Upper lobe of left lung (tissue), 6 donors: ENCODE measurements at places on chromosomes 2 and 18.

DNA sequence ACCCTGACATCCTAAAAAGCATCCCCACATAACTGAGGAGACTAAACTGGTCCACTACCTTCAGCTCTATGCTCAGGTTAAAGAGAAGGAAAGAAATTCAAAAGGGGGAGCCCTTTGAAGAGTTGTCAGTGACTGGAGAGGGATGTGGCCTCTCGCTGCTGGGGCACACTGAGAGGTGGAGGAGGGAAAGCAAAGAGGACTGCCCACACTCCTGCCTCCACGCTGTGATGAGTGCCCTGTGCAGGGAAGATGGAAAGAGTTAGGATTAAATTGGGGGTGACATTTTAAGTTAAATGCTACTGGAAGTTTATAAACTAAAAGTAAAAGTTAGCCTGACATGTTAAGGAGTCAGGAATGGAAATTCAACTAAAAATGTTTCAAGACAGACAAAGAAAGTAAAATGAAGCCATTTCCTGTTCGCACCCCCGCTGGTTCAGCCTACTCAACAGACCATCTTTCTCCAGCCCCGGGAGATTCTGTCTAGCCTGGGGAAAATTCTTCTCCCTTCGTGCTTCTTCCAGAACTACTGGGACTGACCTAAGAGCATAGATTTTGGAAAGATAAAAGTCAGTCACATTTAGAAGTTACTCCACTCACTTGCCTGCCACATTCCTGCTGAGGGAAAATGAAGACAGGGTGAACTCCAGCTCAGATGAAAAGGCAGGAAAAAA, 17.8 kb upstream of the INO80C start:
- no peak overlapping the region for H3K27ac ChIP-seq
- no peaks in the 10 kb centered on the region for H3K4me1 ChIP-seq
- H3K4me3 ChIP-seq: no peak overlapping the region
- no peak for DNase-seq

GRCh38 chr2:160730296-160730995, 236.8 kb upstream of the RBMS1 start:
- no peak for DNase-seq
- no peaks in the 10 kb centered on the region for H3K36me3 ChIP-seq
- no peak overlapping the region for H3K4me3 ChIP-seq
- H3K27me3 ChIP-seq: no peaks in the 10 kb centered on the region

DNA sequence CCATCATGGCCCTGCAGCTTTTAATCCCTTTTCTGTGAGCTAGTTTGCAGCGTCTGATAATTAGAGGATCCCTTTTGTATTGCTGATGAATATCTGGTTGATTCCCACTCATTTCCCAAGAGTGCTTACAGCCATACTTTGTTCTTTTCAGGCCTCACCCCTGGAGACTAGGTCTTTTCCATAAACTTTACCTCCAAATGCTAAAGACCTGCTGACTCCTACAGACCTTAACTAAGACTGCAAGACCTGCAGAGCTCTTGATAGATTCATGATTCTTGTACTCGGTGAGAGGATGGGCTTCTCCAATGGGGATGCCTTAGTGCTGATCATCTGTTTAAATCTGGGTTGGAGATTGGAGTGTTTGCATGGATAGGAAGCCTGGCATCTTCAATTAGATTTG, 33.1 kb upstream of the DYNAP start:
- no peak for DNase-seq
- H3K27me3 ChIP-seq: no peaks in the 10 kb centered on the region
- no peaks in the 10 kb centered on the region for H3K4me1 ChIP-seq
- H3K36me3 ChIP-seq: no peaks in the 10 kb centered on the region
- no peak overlapping the region for H3K4me3 ChIP-seq
- no peak overlapping the region for H3K27ac ChIP-seq

DNA sequence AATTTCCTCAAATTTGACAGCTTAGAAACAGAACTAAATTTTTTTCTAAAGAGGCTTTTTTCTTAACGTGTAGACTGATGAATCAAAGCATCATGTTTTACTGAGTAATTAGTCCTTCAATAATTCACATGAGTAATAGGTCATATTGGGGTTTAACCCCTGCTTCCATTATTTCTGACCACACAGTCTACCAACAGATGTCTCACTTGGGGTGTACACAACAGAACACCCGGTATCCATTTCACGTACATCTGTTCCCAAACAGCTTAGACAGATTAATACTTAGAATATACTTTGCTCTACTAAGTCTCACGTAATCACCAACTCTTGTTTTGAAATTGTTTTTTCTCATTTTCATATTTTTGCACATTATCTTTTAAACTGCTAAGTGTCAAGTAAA, 14.8 kb downstream of the CERKL start:
- H3K36me3 ChIP-seq: no peaks in the 10 kb centered on the region
- H3K27ac ChIP-seq: no peak overlapping the region
- no peak for DNase-seq
- no peaks in the 10 kb centered on the region for H3K4me1 ChIP-seq

DNA sequence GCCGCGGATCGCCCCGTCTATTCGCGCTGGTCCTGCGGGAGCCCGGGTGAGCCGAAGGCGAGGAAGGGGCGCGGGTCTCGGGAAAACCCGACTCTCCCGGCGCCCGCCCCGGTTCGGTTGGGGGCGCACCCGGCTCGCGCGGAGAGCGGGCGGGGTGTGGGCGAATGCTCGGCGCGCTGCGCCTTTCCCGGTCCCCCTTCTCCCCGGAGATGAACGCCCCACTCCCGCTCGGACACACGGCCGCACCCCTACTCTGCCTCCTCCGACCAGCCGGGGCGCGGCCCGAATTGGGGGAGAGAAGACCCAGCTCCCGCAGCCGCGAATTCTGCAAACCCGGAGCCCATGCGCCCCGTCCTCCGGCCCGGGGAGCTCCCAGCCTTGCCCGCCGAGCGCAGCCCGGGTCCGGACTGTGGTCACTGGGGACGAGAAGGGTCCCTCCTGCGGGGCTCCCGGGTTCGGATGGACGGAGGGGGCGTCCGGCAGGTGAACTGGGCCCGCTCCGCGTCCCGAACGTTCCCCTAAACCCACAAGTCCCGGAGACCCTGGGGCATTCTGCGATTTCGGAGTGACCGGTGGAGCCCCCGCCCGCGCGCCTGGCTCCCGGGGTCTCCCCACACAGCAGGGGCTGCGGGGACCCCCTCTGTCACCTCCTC, 734 bp downstream of the KCNG2 start:
- no peaks in the 10 kb centered on the region for H3K27me3 ChIP-seq
- peaks cover 26% of the 10 kb centered on the region for H3K4me1 ChIP-seq
- peak overlapping the region; percentile 35 for H3K4me3 ChIP-seq
- H3K27ac ChIP-seq: no peak overlapping the region

- H3K4me1 ChIP-seq: no peaks in the 10 kb centered on the region
- H3K36me3 ChIP-seq: no peaks in the 10 kb centered on the region
Observed at GRCh38 chr18:28123401-28124030, 53.4 kb downstream of the CDH2 start.

- peak overlapping the region; percentile 65 for H3K27ac ChIP-seq
- H3K4me3 ChIP-seq: no peak overlapping the region
- no peaks in the 10 kb centered on the region for H3K27me3 ChIP-seq
- no peaks in the 10 kb centered on the region for H3K36me3 ChIP-seq
- no peak for DNase-seq
- H3K4me1 ChIP-seq: peaks cover 4% of the 10 kb centered on the region
Observed at GRCh38 chr2:196331143-196331542, 159.8 kb upstream of the STK17B start.

GRCh38 chr18:77205769-77206168, 43.9 kb upstream of the GALR1 start:
- no peaks in the 10 kb centered on the region for H3K27me3 ChIP-seq
- DNase-seq: no peak
- peaks cover 18% of the 10 kb centered on the region for H3K4me1 ChIP-seq
- no peaks in the 10 kb centered on the region for H3K36me3 ChIP-seq
- no peak overlapping the region for H3K4me3 ChIP-seq
- no peak overlapping the region for H3K27ac ChIP-seq

- H3K27ac ChIP-seq: no peak overlapping the region
- H3K4me3 ChIP-seq: no peak overlapping the region
- H3K4me1 ChIP-seq: no peaks in the 10 kb centered on the region
- no peaks in the 10 kb centered on the region for H3K27me3 ChIP-seq
- no peak for DNase-seq
Observed at GRCh38 chr18:52536039-52536438, 196.0 kb downstream of the DCC start.

- no peak overlapping the region for H3K27ac ChIP-seq
- DNase-seq: no peak
- no peaks in the 10 kb centered on the region for H3K4me1 ChIP-seq
- no peak overlapping the region for H3K4me3 ChIP-seq
Observed at GRCh38 chr2:16023506-16024360, 83.4 kb downstream of the MYCN start.

- H3K4me3 ChIP-seq: no peak overlapping the region
- H3K36me3 ChIP-seq: no peaks in the 10 kb centered on the region
- H3K27ac ChIP-seq: no peak overlapping the region
- H3K27me3 ChIP-seq: no peaks in the 10 kb centered on the region
- peak; percentile 62 for DNase-seq
Observed at GRCh38 chr2:238513346-238513745, 86.6 kb downstream of the ASB1 start.

DNA sequence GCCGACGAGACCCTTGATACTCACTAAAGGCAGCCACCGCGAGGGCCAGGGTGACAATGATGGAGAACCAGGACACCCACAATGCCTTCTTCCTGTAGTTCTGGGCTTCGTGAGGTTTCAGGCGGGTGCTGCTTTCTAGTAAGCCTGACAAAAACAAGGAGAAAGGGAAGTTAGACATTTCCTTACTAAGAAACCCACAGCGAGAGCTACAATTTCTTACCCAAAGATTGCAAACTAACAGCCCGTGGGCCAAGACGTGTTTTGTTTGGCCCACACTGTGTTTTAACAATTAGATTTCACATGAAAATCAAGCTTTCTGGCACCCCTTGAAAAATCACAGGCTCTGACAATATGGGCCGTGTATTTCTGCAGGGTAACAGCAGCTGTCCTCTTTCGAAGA, 5.6 kb downstream of the TMEM163 start:
- no peaks in the 10 kb centered on the region for H3K27me3 ChIP-seq
- H3K36me3 ChIP-seq: no peaks in the 10 kb centered on the region
- H3K4me1 ChIP-seq: peaks cover 7% of the 10 kb centered on the region
- DNase-seq: no peak
- no peak overlapping the region for H3K4me3 ChIP-seq

- H3K4me1 ChIP-seq: no peaks in the 10 kb centered on the region
- H3K27ac ChIP-seq: no peak overlapping the region
- H3K36me3 ChIP-seq: no peaks in the 10 kb centered on the region
Observed at GRCh38 chr2:123116595-123116994, 908.5 kb upstream of the CNTNAP5 start.

- no peaks in the 10 kb centered on the region for H3K36me3 ChIP-seq
- H3K27me3 ChIP-seq: no peaks in the 10 kb centered on the region
- DNase-seq: no peak
- no peak overlapping the region for H3K27ac ChIP-seq
- H3K4me3 ChIP-seq: no peak overlapping the region
Observed at GRCh38 chr2:18078216-18078615, 199.7 kb downstream of the KCNS3 start.

DNA sequence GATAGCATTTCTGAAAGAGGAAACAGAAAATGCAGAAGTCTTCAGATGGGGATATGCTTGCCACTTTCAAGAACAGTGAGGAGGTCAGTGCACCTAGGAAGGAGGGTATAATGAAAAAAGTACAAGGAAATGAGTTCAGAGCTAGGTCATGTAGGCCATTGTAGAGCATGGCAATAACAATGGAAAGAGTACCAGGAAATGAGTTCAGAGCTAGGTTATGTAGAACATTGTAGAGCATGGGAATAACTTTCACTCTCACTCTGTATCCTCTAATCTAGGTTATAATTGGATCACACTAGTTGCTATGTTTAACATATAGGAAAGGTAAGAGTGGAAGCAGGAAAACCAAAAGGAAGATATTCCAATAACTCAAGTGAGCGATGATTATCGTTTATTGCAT, 12.3 kb downstream of the SCG2 start:
- no peaks in the 10 kb centered on the region for H3K27me3 ChIP-seq
- H3K27ac ChIP-seq: no peak overlapping the region
- H3K36me3 ChIP-seq: no peaks in the 10 kb centered on the region
- no peak for DNase-seq
- H3K4me1 ChIP-seq: no peaks in the 10 kb centered on the region

- peak; percentile 33 for DNase-seq
- H3K4me3 ChIP-seq: no peak overlapping the region
- no peaks in the 10 kb centered on the region for H3K4me1 ChIP-seq
- no peaks in the 10 kb centered on the region for H3K27me3 ChIP-seq
- H3K27ac ChIP-seq: no peak overlapping the region
- H3K36me3 ChIP-seq: no peaks in the 10 kb centered on the region
Observed at GRCh38 chr2:240946654-240947053, 40.5 kb downstream of the CROCC2 start.

- no peaks in the 10 kb centered on the region for H3K36me3 ChIP-seq
- H3K4me1 ChIP-seq: peaks cover 21% of the 10 kb centered on the region
- H3K27me3 ChIP-seq: no peaks in the 10 kb centered on the region
- DNase-seq: no peak
- H3K4me3 ChIP-seq: no peak overlapping the region
Observed at GRCh38 chr18:58886431-58886830, 21.8 kb downstream of the ZNF532 start.

DNA sequence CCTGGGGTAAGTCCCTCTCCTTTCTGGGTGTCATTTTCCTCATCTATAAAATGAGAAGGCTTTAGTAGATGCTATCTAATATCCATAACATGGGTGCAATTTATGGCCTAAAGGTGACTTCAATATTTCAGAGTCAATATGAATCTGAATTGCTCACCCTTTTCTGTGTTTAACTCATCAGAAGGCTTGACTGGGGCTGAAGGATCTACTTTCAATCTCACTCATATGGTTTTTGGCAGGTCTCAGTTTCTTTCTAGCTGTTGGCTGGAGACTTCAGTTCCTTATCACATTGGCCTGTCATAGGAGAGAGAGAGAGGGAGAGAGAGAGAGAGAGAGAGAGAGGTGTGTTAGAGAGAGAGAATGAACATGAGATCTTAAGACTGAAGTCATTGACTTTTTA, 343.7 kb upstream of the MEX3C start:
- no peak overlapping the region for H3K4me3 ChIP-seq
- no peak overlapping the region for H3K27ac ChIP-seq
- no peaks in the 10 kb centered on the region for H3K4me1 ChIP-seq
- no peaks in the 10 kb centered on the region for H3K27me3 ChIP-seq
- no peak for DNase-seq

DNA sequence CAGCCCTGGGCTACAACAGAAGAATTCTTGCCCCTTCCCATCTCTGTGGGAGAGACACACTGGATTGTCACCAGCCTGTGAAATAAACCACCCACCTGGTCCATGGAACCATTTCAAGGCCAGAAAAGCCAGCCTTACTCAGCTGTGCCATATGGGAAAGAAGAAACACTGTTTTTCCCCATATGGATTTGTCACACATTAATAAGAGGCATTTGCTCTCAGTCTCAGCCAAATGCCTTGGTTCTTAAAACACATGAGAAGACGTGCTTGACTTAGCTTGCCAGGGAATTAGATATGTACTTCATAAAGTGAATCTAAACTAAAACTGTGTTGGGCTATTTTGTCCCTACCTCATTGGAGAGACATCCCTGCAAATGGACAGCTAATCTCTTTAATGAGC, 308.6 kb upstream of the TNP1 start:
- H3K27me3 ChIP-seq: no peaks in the 10 kb centered on the region
- no peak for DNase-seq
- no peak overlapping the region for H3K4me3 ChIP-seq
- no peaks in the 10 kb centered on the region for H3K4me1 ChIP-seq
